ENCODE measurements at places on chromosomes 7 and 10.

- no peak for DNase-seq
These were observed 91.3 kb upstream of the STEAP1B start for GRCh38 chr7:22591271-22591670.

DNA sequence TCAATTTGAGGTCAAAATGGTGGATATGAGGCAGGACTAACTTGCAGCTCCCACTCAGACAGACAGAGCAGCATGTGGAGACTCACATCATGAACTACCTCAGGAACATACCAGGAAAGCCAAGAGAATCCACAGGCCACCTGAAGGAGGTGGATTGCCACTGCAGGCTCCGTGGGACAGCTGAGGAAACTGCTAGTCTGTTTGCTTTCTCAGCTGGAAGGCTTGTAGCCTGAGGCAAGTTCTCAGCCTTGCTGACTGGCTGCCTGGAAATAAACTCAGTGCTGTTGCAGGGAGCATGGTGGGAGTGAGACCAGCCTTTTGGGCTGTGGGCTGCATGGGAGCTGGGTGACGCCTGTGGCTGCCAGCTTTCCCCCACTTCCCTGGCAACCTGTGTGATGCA is 202.9 kb downstream of the ZNF248 start:
- DNase-seq: no peak

DNA sequence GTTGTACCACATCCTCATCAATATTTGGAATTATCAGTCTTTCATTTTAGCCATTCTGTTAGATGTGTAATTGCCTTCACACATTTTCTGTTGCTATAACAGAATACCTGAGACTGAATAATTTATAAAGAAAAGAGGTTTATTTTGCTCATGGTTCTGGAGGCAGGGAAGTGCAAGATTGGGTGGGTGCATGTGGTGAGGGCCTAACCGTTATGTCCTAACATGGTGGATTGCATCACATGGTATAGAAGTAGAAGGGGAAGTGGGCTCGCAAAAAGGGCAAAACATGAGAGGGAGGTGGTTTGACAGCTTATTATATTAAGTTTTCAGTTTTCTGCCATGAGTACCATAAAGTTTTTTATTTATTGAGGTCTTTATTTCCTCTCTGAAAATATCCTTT is 452.0 kb downstream of the ARL4A start:
- no peak for DNase-seq

GRCh38 chr10:100506596-100507356 is 12.9 kb downstream of the SEC31B start:
- peak; percentile 63 for DNase-seq

- DNase-seq: no peak
These were observed 160.8 kb downstream of the PKD1L1 start for GRCh38 chr7:47787249-47788069.

DNA sequence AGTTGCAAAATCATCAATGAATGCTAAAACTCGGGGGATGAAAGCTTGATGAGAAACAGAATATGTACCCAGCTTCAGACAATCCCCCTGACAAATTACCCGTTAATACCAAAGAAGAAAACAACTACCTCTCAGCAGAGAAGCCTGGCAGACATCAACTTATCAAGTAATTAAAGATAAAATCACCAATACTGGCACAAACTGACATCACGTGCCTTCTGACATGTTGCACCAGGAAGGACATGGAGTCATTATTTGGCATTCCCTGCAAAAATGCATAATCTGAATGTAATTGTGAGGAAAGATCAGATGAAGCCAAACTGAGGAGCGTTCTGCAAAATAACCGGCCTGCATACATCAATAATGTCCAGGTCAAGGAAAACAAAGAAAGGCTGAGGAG is 7.7 kb downstream of the SLIT1 start:
- no peak for DNase-seq

DNA sequence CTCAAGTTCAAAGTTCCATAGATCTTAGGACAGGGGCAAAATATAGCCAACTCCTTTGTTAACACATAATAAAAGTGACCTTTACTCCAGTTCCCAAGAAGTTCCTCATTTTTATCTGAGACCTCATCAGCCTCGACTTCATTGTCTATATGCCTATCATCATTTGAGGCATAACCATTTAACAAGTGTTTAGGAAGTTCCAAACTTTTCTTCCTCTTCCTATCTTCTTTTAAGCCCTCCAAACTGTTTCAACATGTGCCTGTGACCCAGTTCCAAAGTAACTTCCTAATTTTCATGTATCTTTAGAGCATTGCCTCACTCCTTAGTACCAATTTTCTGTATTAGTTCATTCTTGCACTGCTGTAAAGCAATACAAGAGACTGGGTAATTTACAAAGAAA is 569.1 kb downstream of the ANKRD7 start:
- DNase-seq: no peak

- no peak for DNase-seq
These were observed 588.0 kb downstream of the NRG3 start for GRCh38 chr10:82462910-82463551.

DNA sequence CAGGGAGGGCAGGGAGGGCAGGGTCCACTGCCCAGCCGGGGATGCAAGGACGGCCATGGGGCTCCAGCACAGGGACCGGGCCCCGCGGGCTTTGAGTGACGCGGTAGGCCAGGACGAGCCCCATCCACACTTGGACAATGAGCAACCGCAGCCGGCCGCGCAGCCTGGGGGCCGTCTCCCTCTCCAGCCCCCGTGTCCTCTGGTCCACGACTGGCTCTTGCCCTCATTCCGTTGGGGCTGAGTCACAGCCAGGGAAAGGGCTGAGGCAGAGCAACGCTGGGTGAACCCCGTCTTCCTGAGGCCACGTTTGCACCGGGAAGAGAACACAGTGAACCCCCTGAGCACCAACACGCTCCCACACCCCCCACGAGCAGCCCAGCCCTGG is 23.7 kb downstream of the SHH start:
- DNase-seq: no peak

DNA sequence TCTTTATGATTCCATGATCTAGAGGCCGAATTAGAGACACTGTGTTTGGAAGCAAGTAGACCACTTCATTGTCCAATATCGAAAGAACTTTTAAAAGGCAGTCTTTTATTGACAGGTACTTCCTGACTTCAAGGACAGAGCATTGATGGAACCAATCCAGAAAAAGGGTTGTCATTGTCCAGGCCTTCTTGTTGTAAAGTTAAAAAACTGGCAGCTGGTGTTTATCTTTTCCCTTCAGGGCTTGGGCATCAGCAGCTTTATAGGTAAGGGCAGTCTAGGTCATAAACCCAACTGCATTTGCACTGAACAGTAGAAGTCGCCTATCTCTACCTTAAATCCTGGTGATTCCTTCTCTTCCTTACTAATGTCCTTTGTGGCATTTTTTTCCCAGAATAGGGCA is 95.6 kb downstream of the ST7 start:
- DNase-seq: no peak

GRCh38 chr7:1567049-1567771 is 2.6 kb downstream of the PSMG3 start:
- DNase-seq: no peak

Measured in T-helper 1 cell (primary cell).